ENCODE measurements at places on chromosomes 1 and 21.
A peak's percentile ranks its signal among the peaks of the same experiment; 100 is the strongest.

- DNase-seq: no peak
- H3K27me3 ChIP-seq: no peaks in the 10 kb centered on the region
Observed at GRCh38 chr1:14787604-14788003, 189.1 kb downstream of the KAZN start.

DNA sequence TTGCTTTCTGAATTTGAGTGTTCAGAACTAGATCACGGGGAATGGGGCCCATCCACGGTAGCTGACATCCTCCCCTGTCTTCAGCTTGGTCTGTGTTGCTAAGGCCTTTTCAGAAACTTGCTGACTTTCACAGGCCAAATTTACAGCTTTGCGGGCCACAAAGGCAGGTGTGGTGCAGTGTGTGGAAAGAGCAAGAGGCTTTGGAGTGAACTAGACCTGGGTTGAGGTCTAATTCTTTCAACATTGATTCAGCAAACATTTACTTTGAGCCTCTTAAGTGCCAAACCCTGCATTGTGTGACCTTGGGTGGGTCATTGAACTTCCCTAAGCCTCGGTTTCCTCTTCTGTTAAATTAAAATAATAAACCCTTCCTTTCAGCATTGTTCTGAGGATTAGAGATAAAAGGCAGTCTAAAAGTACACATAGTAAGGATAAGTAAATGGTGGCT is 24.3 kb downstream of the STPG1 start:
- no peak overlapping the region for H3K4me3 ChIP-seq
- no peak overlapping the region for H3K27ac ChIP-seq
- H3K36me3 ChIP-seq: no peaks in the 10 kb centered on the region
- H3K27me3 ChIP-seq: no peaks in the 10 kb centered on the region
- H3K4me1 ChIP-seq: peaks cover 2% of the 10 kb centered on the region
- DNase-seq: no peak

GRCh38 chr1:30679201-30679975 is 44.0 kb downstream of the MATN1 start:
- H3K27me3 ChIP-seq: peaks cover 2% of the 10 kb centered on the region
- no peak overlapping the region for H3K27ac ChIP-seq
- DNase-seq: no peak
- no peak overlapping the region for H3K4me3 ChIP-seq
- H3K36me3 ChIP-seq: no peaks in the 10 kb centered on the region

DNA sequence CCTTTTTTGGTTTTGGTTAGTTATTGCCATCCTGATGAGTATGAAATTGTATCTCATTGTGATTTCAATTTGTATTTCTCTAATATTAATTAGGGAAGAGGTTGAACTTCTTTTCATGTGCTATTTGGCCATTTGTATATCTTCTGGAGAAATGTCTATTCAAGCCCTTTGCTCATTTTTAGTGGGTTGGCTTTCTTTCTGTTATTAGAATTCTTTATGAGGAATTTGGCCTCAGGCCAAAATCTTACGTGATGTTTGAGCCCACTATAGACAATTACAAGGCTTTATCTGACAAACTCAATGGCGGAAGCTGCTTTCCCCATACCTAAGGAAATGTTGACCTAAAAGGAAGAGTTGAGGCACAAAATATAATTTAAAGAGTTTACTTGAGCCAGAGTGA is 32.9 kb downstream of the IVNS1ABP start:
- H3K27ac ChIP-seq: no peak overlapping the region
- H3K27me3 ChIP-seq: no peaks in the 10 kb centered on the region
- H3K36me3 ChIP-seq: peaks cover 8% of the 10 kb centered on the region
- no peaks in the 10 kb centered on the region for H3K4me1 ChIP-seq
- no peak overlapping the region for H3K4me3 ChIP-seq

- no peaks in the 10 kb centered on the region for H3K36me3 ChIP-seq
- H3K4me3 ChIP-seq: no peak overlapping the region
- no peak for DNase-seq
- no peaks in the 10 kb centered on the region for H3K27me3 ChIP-seq
- H3K4me1 ChIP-seq: peaks cover 4% of the 10 kb centered on the region
- no peak overlapping the region for H3K27ac ChIP-seq
Observed at GRCh38 chr21:42512346-42513034, 1.2 kb upstream of the SLC37A1 start.

GRCh38 chr1:59105548-59106507 is 191.1 kb upstream of the FGGY start:
- no peak for DNase-seq
- H3K4me1 ChIP-seq: no peaks in the 10 kb centered on the region
- no peak overlapping the region for H3K4me3 ChIP-seq
- H3K36me3 ChIP-seq: no peaks in the 10 kb centered on the region
- H3K27me3 ChIP-seq: no peaks in the 10 kb centered on the region

DNA sequence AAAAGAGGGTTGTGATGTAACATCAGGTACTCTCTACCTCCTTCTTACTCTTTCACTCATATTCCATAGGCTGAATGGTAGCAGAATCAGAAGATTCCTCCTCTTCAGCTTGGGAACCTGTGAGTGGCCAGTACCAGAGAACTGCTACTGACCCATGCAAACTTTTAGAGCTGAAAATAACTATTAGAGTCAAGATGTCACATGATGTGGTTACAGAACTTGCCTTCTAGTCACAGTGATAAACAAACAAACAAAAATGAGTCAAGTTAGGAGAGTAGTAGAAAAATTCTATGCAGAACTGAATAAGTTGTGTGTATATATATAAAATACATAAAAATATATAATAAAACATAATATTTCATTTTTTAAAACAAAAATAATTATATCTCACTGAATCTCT is 47.6 kb upstream of the RGS1 start:
- H3K36me3 ChIP-seq: no peaks in the 10 kb centered on the region
- H3K27ac ChIP-seq: no peak overlapping the region
- H3K27me3 ChIP-seq: no peaks in the 10 kb centered on the region
- peaks cover 8% of the 10 kb centered on the region for H3K4me1 ChIP-seq
- DNase-seq: no peak

DNA sequence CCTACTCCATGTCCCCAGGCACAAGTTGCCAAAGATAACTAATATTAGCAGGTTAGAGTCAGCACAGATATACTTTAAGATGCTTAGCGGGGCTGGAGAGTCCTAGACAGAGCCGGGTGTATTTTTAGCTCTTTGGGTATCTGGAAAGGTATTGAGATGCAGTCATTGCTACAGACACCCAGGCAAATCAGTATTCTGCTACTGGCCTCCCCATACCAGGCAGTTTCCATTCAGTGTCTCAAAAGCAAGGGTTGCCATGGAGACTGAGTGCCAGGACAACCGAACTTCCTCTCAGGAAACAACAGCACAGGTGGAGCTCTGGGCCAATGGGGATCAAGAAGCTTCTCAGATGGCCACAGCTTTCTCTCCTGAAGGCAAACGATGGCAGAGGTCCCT is 45.3 kb downstream of the KCNC4 start:
- H3K4me1 ChIP-seq: no peaks in the 10 kb centered on the region
- H3K27me3 ChIP-seq: no peaks in the 10 kb centered on the region
- no peak overlapping the region for H3K27ac ChIP-seq
- DNase-seq: no peak
- H3K4me3 ChIP-seq: no peak overlapping the region

- no peaks in the 10 kb centered on the region for H3K27me3 ChIP-seq
- no peaks in the 10 kb centered on the region for H3K36me3 ChIP-seq
- H3K4me3 ChIP-seq: no peak overlapping the region
Observed at GRCh38 chr1:97304366-97304765, 582.8 kb downstream of the PTBP2 start.

DNA sequence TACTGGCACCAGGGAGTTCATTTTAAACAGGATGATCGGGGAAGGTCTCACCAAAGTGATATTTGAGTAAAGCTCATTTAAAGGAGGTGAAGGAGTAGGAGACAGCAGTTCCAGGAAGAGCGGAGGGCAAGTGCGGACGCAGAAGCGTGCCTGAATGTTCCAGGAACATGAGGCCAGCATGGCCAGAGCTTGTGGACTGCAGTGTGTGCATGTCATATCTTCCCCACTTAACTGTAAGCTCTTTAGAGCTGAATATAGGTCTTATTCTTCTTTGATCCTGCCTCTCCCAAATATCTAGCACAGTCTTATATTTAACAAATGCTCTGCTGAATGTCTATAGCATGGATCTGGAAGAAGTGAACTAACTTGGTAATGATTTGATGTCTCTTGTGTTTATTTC is 639.3 kb downstream of the SMYD3 start:
- H3K4me1 ChIP-seq: no peaks in the 10 kb centered on the region
- no peak overlapping the region for H3K4me3 ChIP-seq
- H3K27me3 ChIP-seq: no peaks in the 10 kb centered on the region
- no peak overlapping the region for H3K27ac ChIP-seq

DNA sequence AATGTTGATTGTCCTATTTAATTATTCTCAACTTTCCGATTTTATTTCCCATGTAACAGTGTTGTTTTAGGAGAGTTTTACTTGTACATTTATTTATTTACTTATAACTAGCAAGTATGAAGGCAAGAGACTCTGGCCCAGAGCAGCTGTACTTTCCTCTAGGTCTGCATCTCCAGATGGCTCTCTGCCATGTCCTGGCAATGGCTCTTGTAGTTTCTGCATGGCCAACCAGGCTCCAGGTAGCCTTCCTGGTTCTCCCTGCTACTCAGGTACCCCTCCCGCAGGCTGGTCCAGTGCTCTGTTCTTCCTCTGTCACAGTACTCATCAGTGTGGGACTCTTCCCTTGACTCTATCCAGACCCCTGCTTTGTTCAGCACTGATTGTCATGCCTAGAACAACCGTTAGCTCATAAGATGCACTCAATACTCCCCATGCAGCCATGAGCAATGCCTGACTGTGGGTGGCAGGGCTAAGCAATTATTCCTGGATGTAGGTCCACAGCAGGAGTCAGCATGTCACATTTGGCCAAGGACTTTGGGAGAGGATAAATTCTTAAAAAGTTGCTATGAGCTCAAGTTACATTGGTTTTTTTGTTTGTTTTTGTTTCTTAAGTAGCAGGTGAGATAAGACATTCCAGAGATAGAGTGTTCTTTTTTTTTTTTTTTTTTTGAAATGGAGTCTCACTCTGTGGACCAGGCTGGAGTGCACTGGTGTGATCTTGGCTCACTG is 10.9 kb upstream of the IL20 start:
- H3K4me3 ChIP-seq: no peak overlapping the region
- no peak for DNase-seq
- no peak overlapping the region for H3K27ac ChIP-seq

GRCh38 chr1:229430761-229431283 is 3.1 kb downstream of the ACTA1 start:
- H3K27ac ChIP-seq: no peak overlapping the region
- H3K4me1 ChIP-seq: peaks cover 21% of the 10 kb centered on the region
- no peak for DNase-seq
- no peaks in the 10 kb centered on the region for H3K36me3 ChIP-seq
- H3K27me3 ChIP-seq: peaks cover 22% of the 10 kb centered on the region
- peak overlapping the region; percentile 28 for H3K4me3 ChIP-seq

DNA sequence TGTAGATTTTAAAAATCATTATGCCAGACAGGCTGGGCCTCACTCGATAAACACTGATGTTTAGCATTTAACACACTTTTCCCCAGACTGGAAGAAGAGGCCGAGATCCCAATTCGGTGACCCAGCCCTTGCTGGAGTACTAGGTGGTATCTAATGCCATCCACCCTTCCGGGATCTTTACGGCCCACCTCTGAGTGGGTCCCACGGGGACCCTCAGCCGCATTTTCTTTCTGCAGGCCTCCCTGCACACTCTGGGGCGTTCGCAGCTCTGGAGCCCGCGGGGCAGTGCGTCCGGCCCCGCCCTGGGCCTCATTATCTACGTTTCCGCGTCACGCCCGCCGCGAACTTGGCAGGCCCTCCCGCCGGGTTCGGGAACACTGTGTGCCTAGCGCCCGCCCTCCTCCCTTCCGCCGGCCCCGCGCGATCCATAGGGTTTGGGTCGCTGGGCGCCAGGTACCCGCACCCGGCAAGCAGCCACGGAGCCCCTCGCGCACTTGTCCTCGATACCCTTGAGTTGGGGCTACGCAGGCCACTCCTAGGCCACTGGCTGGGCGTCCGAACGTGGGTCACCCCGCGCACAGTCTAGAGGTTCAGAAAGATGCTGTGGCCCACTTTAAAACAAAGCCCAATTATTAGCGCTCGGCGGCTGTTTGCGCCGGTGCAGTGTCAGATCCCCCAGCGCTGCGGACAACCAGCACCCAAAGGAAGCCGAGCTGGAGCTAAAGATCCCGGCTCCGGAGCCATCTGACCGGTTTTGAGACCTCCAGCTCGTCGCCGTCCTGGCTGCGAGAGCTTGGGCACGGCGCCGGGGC is 950 bp upstream of the EVA1C start:
- H3K27ac ChIP-seq: peak overlapping the region; percentile 99
- H3K36me3 ChIP-seq: no peaks in the 10 kb centered on the region
- DNase-seq: peak; percentile 75
- peak overlapping the region; percentile 87 for H3K4me3 ChIP-seq

GRCh38 chr1:59520194-59520593 is 223.3 kb downstream of the FGGY start:
- no peaks in the 10 kb centered on the region for H3K36me3 ChIP-seq
- peaks cover 20% of the 10 kb centered on the region for H3K4me1 ChIP-seq
- no peak for DNase-seq
- H3K4me3 ChIP-seq: no peak overlapping the region
- no peak overlapping the region for H3K27ac ChIP-seq

- no peak overlapping the region for H3K4me3 ChIP-seq
- H3K27me3 ChIP-seq: no peaks in the 10 kb centered on the region
- no peak for DNase-seq
- no peaks in the 10 kb centered on the region for H3K4me1 ChIP-seq
Observed at GRCh38 chr1:119858126-119858525, 38.2 kb downstream of the ADAM30 start.

GRCh38 chr21:42621166-42621818 is 32.1 kb upstream of the PDE9A start:
- no peaks in the 10 kb centered on the region for H3K4me1 ChIP-seq
- H3K27ac ChIP-seq: no peak overlapping the region
- H3K36me3 ChIP-seq: no peaks in the 10 kb centered on the region
- DNase-seq: no peak
- no peaks in the 10 kb centered on the region for H3K27me3 ChIP-seq

DNA sequence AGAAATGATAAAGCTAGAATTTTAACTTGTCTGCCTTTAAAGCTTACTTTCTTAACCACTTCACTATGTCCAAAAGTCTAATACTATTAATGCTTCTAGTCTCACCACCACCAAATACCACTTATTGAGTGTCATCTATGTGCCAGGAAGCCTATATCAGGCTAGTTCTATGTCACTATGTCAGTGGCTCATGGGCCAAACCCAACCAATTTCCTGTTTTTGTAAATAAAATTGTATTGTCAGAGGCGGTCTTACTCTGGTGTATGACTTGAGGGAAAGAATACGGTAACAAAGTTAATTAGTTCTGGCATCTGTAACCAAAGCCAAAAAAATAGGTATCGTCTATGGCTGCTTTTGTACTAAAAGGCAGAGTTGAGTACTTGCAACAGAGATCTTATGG is 14.8 kb downstream of the F5 start:
- DNase-seq: no peak
- H3K4me1 ChIP-seq: no peaks in the 10 kb centered on the region
- H3K4me3 ChIP-seq: no peak overlapping the region
- H3K27ac ChIP-seq: no peak overlapping the region
- no peaks in the 10 kb centered on the region for H3K27me3 ChIP-seq
- H3K36me3 ChIP-seq: no peaks in the 10 kb centered on the region

- no peaks in the 10 kb centered on the region for H3K36me3 ChIP-seq
- no peak overlapping the region for H3K4me3 ChIP-seq
- no peak for DNase-seq
- no peaks in the 10 kb centered on the region for H3K27me3 ChIP-seq
- H3K27ac ChIP-seq: no peak overlapping the region
Observed at GRCh38 chr1:35773711-35774110, 3.9 kb upstream of the CLSPN start.

GRCh38 chr1:2636733-2637132 is 3.9 kb upstream of the MMEL1 start:
- no peak overlapping the region for H3K27ac ChIP-seq
- H3K27me3 ChIP-seq: no peaks in the 10 kb centered on the region
- H3K36me3 ChIP-seq: no peaks in the 10 kb centered on the region

Measured in ascending aorta (tissue), 2 donors.